ENCODE measurements at places on chromosomes 7 and 10.

DNA sequence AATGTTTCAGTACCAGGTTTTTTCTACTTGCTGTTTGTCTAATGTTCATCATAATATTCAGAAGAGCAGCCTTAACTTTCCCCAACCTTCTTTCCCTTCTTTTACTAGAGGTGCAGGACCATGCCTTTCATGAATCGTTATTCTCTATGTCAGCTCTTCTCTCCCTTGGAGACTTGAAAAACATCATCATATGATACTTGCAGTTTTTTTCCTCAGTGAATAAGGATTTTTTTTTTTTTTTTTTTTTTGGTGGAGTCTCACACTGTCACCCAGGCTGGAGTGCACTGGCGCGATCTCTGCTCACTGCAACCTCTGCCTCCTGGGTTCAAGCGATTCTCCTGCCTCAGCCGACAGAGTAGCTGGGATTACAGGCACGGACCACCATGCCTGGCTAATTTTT, 30.1 kb downstream of the SMNDC1 start:
- DNase-seq: no peak

DNA sequence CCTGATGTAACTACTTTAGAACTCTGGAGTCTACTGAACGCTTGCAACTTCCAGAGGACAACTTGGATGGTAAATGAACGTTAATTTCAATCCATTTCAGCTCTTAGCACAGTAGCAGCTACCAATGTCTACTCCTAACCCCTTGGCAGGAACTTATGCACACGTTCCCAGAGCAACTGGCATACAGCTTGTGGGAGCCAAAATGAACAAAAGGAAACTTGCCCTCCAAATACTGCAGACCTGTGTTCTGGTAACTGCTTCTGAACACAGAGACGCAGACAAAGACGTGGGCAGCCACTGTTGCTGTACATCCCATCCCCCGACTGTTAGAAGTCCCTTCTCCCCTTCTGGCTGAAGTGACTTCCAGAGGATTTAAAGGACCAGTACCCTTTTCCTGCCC, 61.3 kb downstream of the XPNPEP1 start:
- no peak for DNase-seq

DNA sequence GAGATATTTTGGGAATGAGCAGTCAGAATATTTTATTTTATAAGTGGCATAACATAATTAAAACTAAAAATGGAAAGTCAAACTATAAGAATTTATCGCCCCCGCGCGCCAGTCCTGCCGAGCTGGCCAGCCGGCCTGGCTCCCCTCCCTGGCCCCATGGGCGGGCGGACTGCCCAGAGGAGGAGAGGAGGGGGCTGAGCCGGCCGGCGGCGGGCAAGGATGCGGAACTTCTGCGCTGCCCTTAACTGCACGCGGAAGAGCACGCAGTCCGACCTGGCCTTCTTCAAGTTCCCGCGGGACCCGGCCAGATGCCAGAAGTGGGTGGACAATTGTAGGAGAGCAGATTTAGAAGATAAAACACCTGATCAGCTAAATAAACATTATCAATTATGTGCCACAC, 96.8 kb downstream of the DKK1 start:
- DNase-seq: no peak

GRCh38 chr7:79612022-79612421, 158.6 kb upstream of the MAGI2 start:
- no peak for DNase-seq

DNA sequence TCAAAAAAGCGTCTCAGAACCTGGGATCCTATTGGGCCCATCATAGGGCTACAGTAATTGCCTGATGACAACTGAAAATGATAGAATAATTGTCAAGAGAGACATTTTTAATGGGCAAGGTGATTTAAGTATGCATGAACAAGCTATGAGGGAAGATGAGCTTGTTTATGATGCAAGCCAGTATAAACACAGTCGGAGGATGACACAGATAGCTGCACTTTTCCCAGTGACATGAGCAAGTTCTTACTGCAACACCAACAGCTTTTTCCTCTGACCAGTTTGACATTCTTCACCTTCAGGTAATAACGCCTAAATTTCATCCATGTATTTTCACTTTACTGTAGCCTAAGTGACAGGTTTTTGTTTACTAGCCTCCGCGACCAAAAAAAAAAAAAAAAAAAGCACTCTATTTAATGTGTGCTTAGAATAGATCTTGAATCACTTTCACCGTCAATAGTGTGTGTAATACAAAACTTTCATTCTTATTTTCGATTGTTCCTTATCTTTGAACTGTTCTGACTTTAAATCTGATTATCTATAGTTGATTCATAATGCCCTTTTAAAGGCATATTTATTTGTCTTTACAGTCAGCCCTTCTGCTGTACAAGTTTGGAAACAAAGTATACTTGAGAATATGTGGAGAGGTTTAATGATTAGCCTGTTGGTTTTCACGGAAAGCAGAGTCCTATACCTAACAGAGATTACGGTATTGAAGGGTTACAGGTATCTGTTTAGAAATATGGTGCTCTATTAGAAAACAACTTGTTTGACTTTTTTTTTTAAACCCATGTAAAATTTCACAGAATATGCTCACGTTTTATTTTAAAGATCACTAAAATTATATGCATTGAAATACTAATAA, 1.7 kb downstream of the FOXP2 start:
- no peak for DNase-seq

DNA sequence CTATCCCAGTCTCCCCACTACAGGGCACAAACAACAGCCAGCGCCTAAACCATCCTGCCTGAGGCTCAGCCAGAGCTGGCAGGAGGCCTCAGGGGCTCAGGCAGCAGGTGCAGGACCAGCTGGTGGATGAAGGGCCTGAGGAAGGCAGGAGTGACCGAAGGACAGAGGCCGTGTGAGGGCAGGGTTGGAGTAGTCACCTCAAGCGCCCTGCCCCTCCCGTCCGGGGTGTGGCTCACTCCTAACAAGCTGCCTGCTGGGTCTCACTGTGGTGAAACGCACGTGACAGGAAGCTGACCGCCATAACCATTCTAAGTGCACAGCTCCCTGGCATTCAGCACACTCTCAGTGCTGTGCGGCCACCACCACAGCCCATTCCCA, 281.1 kb downstream of the ELFN1 start:
- no peak for DNase-seq

DNA sequence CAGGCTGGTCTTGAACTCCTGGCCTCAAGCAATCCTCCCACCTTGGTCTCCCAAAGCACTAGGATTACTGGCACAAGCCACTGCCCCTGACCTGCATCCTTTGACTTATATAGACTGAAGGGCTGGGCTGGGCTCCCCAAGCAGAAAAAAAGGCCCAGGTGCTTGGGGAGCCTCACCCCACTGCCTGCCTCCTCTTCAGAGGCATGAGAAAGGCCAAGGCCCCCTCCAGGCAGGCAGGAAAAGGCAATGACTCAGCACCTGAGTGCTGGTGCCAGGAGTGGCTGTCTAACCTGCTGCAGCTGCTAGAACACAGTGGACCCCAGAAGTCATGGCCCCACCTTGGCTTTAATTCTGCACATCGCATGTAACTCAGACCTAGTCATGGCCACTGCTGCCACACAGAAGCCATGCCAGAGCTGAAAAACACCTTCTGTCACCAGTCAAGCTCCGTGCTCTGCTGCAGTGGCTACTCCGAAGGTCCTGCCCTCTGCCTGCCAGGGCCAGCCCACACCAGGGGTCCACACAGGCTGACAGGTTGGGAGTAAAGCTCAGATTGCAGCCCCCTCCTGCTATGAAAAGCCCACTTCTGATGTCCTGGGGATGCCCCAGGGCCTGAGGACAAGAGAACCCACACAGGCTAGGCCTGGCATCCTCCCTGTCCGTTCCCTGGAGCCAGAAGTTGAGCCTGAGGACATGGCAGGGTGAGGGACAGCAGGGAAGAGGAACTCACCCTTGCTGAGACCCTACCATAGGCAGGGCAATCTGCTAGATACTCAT, 48.5 kb downstream of the GRID1 start:
- no peak for DNase-seq

DNA sequence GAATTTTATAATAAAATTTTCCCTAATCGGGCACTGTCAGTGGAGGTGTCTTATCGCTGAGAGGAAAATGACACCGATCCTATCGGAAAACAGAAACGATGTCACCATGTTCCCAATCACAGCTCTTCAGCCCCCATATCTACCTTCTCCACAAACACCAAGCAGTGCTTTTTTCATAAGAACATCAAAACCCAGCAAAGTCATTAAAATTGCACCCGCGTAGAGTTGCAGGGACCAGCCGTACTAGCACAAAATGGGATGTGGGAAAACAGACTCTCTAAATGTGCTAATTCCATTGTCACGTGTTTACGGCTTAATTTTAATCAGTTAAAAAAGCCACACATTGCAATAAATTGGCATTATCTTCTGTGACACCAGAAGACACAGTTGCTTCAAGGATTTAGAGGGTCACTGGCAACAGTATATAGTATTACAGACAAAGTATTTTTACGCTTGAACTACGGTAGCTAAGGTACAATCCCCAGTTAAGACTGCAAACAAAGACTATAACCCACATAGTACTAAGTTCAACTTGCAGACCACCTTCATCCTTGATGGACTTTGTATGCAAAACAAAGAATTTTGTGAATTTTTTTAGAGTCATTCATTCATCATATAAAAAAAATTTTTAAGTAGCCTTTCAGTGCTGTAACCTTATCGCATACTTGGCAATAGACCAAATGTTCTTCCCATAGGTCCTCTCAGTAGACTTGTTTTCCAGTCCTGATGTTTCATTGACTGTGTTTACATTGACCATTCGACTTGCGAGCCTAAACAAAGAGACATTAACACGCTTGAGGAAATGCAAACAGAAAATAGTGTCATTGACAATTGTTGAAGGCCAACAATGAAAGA, 116.0 kb downstream of the VTI1A start:
- no peak for DNase-seq

GRCh38 chr10:110008518-110009339, 945 bp downstream of the ADD3 start:
- DNase-seq: no peak

- no peak for DNase-seq
These were observed 16.9 kb upstream of the ATP6V0A4 start for GRCh38 chr7:138814816-138815332.

- DNase-seq: peak; percentile 6
These were observed 212.4 kb downstream of the CCSER2 start for GRCh38 chr10:84540617-84541288.

DNA sequence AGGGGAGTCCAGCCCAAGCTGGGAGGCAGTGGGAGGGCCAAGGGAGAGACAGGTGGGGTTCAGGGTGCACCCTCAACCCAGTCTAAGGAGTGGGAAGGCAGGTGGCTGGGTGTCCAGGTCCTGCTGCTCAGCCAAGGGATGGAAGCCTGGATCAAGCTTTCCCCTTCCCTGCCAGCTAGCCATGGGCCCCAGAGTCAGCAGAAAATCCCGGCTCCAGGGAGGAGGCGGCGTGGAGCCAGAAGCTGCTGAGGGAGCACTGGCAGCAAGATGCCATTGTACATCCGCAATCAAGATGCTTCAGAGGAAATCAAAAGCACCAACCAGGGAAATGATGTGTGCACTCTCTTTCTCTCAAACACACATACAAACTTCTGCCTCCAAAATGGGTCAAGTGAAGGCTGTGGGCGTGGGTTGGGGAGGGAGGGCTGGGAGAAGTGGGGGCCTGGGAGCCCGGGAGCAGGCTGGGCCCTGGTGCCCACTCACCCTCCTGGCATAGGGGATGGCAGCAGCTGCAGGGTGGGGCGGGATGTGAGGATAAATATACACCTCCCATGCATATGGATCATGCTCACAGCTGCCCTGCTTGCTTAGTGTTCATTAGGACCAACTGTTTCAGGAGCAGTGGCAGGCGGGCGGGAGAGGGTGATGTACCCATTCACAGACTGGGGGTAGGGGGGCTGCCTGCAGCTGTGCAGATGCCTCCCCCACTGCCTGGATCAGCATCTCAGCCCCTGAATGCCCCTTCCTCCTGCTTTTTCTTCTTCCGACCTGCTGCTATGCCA, 24.2 kb downstream of the TRIM8 start:
- DNase-seq: no peak

DNA sequence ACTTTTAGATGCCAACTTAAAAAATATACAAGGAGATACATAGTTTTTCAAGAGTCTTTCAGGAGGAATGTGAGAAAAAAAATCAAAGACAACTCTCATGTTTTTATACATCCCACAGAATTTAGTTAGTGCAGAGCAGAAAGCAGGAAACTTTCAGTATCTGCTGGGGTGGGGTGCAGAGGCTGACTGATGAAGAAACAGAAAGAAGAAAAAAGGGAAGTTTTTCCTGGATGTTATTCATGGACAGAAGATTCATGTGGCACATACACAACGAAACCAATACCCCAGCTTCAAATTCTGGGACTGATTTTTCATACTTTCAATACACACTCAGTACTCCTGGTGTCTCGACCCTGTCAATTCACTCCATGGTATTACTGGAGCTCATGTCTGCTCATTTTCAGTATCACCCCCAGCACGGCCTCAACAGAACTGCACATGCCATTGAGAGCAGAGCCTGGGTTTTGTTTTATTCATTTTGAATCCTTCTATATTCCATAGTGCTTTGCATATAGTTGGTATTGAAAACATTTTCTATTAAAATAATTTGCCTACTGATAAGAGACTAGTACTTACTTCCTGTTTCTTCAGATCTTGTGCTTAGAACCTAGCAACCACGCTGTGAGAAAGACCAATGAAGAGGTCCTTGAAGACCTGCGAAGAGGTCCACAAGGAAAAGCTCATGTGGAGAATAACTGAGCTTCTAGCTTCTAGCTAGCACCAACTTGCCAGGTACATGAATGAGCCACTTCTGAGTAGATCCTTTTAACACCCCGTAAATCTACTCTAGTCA, 49.0 kb downstream of the NDUFB2 start:
- DNase-seq: no peak

GRCh38 chr10:43128958-43129706, 9.1 kb upstream of the CSGALNACT2 start:
- DNase-seq: no peak

GRCh38 chr10:71684356-71685173, 35.0 kb downstream of the C10orf105 start:
- no peak for DNase-seq
